ENCODE measurements at places on chromosomes 16 and 17.

GRCh38 chr16:69511651-69512050, 54.1 kb upstream of the NFAT5 start:
- no peak for DNase-seq

GRCh38 chr16:50301626-50302471, 35.5 kb downstream of the ADCY7 start:
- no peak for DNase-seq

DNA sequence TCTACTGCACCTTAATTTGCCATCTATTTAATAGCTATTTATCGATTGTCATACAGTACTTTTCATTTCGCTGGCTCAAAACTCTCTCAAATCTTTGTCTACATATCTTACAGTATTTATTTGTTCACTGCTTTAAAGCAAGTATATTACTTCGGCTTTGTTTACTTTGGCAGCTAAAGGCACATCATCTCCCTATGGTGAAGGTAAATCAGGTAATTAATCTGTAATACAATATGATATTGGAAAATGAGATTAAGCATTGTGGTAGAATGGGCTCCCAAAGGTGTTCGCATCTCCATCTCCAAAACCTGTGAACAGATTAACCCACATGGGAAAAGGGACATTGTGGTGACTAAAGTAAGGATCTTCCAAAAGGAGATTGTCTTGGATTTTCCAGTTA, 6.5 kb downstream of the TMEM170A start:
- DNase-seq, result no peak

DNA sequence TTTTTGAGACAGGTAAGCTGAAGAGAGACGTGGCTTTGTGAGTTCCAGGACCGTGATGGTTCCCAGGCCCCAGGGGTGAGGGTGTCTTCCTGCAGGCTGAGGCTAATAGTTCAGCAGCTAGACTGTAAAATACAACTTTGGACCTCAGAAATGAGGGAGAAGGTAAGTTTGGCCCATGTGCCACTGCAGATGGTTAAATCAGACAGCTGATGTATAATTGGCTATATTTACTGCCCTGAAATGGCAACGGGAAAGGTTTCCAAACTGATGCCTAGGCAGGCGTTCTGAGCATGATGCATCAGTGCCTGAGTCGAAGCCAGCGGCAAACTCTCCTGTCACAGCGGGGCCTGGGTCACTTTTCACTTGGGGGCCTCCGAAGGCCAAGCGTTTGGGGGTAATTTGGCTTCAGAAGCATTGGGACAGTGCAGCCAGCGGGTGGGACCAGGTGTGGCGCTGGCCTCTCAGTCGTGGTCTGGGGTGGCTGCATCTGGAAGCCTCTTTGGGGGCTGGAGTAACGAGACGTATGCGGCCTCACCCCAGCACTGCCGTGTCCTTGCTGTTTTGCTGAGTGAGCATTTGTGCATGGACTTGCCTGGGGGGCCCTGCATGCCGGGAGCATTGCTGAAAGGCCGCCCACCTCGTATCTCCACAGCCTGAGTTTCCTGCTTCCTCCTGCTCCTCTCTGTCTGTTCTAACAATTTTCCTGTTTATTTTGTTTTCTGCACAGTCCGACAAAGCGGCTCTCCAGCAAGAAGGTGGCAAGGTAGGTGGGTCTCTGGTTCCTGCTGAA, 31.2 kb upstream of the CAPN15 start:
- DNase-seq, result no peak

Data from mucosa of descending colon (tissue), 3 donors.